Karpas-422 (cell line): ENCODE measurements at places on chromosomes 3 and 15.

DNA sequence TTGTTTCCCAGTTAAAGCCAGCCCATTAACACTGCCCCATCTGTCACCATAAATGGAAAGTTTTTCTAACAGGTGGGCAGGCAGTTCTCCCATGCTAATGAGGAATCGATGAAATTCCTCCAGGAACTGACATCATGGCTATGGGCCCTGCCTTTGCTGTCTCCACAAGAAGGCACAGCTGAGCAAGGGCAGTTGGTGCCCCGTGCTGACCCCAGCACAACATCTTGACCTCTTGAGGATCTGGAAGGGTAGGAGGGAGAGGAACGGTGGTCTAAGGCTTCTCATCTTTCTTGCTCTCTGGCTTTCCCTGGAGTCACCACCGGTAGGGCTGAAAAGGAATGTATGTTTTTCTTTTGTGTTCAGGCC lies 46.7 kb downstream of the CHCHD6 start:
- no peak for DNase-seq

DNA sequence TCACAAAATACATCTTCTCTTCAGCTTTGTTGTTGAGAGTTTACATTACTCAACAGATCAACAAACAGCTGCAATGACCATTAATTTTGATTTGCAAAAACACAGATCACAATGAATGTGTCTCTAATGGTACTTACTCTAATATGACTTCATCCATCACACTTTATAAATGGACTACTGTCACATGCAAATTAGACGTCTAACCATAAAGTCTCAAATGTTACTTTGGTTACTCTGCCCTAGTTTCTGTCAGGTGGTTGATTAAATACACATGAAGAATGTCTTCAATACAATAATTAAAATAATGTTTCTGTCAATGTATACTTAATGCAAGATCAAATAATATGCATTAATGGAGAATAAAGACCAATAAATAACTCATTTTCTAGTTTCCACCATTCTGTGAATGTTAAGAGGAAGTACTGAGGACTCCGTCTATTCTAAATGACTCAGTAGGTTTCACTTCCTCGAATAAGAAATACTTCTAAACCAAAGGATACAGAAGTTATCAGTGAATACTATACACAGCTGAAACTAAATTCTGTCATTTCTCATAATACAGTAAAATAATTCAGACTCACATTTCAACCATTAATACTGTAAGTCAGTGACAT lies 145.8 kb downstream of the CBLB start:
- peak; percentile 94 for DNase-seq

GRCh38 chr3:25354071-25354470 lies 74.0 kb upstream of the RARB start:
- DNase-seq: no peak

- no peak for DNase-seq
These were observed 52.3 kb downstream of the PGPEP1L start for GRCh38 chr15:98955331-98955730.

DNA sequence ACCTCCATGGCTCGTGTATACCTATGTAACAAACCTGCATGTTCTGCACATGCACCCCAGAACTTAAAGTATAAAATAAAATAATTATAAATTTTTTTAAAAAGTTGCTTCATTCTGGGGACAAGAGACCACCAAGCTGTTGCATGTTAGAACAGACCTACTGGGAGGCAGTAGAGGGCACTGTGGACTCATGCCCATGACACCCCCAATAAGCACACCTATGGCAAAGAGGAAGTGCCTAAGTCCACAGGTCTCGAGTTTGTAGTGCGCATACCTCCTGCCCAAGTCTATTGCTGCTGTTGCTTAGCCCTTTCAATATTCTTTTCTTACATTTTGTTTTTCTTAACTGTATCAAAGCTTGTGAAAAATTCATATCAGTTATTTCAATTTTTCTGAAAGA lies 267.9 kb upstream of the THBS1 start:
- peak; percentile 63 for DNase-seq

DNA sequence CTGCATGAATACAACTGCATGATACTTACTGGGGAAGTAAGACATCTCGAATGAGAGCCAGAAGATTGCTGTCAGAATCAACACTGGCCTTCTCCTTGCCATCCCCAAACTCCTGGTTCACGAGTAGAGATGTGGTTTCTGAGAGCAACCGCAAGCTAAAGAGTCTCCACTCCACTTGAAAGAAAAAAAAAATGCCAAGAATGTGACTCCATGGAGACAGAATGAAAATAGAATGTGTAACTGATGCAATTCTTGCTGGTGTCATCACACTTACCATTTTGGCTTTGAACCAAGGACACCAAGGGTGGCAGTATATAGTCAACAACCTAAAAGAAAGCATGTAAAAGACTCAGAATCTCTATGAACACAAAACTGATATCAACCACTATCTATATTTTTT lies 280.4 kb downstream of the ULK4 start:
- no peak for DNase-seq

DNA sequence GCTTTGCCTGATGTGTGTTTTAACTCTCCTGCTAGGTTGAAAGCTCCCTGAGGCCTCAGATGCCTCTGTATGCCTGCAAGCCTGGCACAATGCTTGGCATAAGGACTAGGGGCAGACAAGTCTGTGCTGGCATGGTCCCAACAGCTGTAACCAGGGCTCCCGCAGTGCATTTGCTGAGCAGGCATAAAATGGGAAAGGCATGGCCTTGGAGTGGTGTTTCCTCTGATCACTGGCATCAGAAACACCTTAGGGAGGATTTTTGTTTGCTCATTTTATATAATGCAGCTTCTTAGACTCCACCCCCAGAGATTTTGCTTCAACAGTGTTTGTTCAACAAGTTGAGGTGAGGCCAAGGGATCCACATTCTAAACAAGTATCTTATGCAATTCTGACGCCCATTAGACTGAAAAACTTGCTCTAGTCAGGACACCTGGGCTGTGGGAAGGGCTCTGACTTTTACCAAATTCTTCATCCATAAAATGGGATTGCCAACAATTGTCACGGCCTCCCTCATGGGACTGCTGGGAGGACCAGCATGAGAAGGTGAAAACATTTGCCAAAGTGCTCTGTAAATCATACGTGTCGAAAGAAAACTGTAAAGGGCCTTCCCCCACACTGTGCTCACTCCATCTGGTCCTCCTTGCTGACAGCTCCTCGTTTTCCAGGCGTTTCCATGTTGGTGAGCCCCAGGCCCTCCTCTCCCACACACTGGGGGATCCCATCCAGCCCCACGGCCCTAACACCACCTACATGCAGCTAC lies 43.1 kb downstream of the STARD5 start:
- no peak for DNase-seq
